ENCODE measurements at places on chromosomes 13 and 19. TPM values are rescaled to one million over a fixed set of nuclear protein-coding genes. Genes with fewer than 3 reads are reported as not detected.

The FGF9 gene
- total RNA-seq: under 0.01 TPM

The KASH5 gene
- not detected for total RNA-seq

DNA sequence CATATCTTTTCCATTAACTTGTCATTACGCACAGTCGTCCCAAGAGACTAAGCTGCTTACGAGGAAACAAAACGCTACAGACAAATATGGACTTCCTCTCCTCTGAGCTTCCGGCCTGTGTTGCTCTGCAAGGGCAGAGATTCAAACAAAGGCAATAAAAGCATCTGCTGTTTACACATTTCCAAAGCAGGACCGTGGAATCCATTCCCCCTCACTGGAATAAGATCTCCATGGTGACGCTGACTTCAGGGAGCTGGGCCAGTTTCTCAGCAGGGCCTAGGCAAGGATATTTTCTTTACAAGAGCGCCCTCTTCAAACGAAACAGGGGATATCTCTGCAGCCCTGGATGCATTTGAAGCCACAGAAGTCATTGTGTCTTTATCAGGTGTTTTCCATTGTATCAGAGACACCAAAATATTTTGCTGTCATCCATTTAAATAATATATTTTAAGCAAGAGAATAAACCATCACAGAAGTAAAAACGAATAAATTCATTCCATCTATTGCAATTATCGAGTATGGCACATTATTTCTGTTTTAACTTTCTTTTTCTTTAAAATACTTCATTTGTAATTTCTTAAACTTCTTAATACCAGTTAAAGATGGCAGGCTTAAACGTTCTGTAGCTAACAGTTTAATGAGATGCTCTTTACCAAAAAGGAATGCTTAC is 177.5 kb downstream of the DCLK1 start:
- DNase-seq: no peak

- no peak for DNase-seq
Measured at GRCh38 chr19:49553451-49554271, 25.9 kb downstream of the RCN3 start.

DNA sequence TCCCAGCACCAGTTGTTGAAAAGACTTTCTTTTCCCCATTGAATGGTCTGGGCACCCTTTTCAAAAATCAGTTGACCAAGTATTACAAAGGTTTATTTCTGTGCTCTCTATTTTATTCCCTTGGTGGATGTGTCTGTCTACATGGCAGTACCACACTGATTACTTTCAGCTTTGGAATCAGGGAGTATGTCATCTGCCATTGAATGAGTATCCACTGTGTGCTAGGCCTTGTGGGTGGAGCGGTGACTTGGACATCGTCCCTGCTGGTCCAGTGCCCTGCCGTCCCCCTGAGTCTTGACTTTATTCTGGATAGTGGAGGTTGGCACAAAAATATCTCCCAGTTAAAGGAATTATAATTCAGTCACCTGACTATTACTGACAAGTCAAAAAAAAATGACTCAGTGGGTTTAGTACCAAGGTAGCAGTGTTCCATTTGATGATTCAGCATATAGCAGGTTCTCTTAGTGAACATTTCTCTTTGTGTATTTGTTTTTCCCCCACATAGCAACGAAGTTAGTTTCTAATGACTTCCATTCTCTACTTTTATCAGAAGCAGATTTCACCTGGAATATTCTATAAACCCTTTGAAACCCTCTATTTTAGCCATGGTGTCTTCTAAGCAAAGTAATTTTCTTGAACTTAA is 3.9 kb downstream of the UPF3A start:
- DNase-seq: no peak

DNA sequence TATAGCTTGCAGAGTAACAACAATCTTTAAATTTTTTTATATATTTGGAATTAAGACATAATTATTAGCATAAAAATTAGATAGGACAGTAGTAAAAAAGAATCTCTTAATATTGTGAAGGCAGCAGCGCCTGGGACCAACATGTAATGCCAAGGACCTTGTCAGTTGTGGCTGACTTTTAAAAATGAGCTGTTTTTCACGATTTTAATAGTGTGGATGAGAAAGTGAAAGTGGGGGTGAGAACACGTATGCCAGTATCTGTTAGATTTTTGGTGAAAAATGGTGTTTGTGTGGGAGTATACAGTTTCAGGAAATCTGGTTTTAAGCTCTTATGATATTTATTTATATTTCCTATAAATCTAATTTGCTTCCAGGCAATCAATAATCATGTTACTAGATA is 125.2 kb downstream of the LMO7 start:
- no peak for DNase-seq

The PRKCSH gene
- total RNA-seq: 53.0 TPM

Data from liver (tissue), 10 donors.